A673 (cell line): ENCODE measurements at places on chromosomes 13 and 19. TPM values are rescaled to one million over a fixed set of nuclear protein-coding genes. Genes with fewer than 3 reads are reported as not detected.

DNA sequence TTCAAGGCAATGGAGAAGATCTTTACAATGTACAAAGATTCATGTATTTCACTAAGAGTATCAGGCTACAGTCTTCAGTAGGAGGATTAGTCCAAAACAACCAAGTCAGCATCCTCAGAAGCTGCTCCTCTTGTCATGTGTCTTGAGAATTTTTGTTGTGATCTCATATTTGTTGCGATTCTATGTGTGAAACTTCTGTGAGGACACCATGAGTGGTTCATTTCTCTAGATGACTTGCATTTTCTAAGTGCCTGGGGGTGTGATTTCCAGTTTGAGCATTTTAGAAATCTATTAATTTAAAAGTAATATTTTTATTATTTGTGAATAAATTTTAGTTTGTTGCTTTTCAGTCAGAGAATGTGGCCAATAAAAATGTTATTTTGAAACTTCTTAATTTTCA lies 94.5 kb downstream of the RAP2A start:
- no peak for DNase-seq
- no peak overlapping the region for H3K27ac ChIP-seq
- no peaks in the 10 kb centered on the region for H3K27me3 ChIP-seq

- H3K4me1 ChIP-seq: peaks cover 19% of the 10 kb centered on the region
- H3K27me3 ChIP-seq: no peaks in the 10 kb centered on the region
- DNase-seq: peak; percentile 94
- H3K36me3 ChIP-seq: peaks cover 26% of the 10 kb centered on the region
- peak within 1 kb of the TSS; percentile 87 for H3K4me3 ChIP-seq
- H3K27ac ChIP-seq: peak within 1 kb of the TSS; percentile 73
These were observed at the start of gene SIN3B for GRCh38 chr19:16829010-16829821. TSS of gene SIN3B (plus strand) at chr19:16829398. CDS start at chr19:16829421, 23 bp downstream.

- peak; percentile 84 for DNase-seq
- H3K4me1 ChIP-seq: peaks cover 22% of the 10 kb centered on the region
- H3K4me3 ChIP-seq: peak overlapping the region; percentile 48
- peak overlapping the region; percentile 79 for H3K27ac ChIP-seq
These were observed 155.5 kb downstream of the TBC1D4 start for GRCh38 chr13:75326173-75327134.

DNA sequence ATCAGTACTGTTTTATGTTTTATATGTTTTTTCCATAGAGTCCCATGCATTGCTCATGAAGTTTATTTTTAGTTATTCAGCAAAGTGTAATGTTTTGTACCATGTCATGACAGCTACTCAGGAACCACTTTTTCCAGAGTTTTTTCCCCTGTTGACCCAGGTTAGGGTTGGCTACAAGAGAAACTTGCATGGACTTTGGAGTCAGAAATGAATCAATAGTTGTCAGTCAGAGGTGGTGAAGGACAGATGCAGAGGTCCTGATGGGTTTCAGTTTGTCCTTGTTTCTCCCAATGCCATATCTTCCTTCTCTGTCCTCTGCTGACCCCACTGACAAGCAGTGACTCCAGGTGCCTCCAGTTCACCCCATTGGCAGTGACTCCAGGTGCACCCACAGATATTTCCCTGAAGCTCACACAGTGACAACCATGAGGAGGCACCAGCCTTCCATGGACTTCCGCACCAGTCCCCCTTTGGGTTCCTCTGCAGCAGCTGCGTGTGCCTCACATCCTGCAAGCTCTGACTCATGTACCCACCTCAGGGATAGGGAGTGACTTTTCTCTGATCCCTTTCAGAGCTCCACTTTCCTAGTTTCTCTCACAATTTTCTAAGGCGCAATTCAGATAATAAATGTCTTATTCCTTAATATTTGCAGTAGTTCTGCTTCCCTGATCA lies 92.1 kb downstream of the AKAP11 start:
- H3K27me3 ChIP-seq: no peaks in the 10 kb centered on the region
- H3K36me3 ChIP-seq: no peaks in the 10 kb centered on the region
- no peak overlapping the region for H3K27ac ChIP-seq
- peak; percentile 13 for DNase-seq
- H3K4me3 ChIP-seq: no peak overlapping the region

DNA sequence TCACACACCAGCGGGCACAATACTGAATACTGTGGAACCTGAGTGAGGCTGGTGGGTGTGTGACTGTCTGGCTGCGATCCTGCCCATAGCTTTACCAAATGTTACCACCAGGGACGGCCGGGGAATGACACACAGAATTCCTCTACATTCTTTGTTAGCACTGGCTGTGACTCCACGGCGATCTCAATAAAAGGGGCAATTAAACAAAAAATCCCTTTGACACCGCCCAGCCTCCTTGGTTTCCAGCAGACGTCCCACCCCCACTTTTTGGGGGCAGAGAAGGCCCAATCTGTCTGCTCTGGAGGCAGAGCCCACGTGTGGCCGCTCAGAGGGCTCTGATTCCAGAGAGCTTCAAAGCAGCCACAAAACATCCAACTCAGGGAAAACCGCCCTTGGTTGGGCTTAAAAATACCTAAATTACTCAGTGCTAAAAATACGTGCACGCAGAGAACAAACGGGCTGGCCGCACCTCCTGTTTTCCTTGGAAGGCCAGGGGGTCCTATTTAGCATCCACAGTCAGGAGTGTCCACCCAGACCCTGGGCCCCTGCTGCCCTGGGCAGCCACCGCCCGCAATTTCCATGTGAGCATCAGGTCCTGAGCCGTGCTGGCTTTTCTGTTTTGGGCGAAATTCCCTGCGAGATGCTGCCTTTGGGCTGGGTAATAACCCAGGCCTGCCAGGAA lies 47.8 kb downstream of the GADD45B start:
- H3K4me3 ChIP-seq: no peak overlapping the region
- H3K4me1 ChIP-seq: peaks cover 8% of the 10 kb centered on the region
- DNase-seq: peak; percentile 54
- peak overlapping the region; percentile 52 for H3K27ac ChIP-seq
- no peaks in the 10 kb centered on the region for H3K36me3 ChIP-seq
- H3K27me3 ChIP-seq: no peaks in the 10 kb centered on the region

DNA sequence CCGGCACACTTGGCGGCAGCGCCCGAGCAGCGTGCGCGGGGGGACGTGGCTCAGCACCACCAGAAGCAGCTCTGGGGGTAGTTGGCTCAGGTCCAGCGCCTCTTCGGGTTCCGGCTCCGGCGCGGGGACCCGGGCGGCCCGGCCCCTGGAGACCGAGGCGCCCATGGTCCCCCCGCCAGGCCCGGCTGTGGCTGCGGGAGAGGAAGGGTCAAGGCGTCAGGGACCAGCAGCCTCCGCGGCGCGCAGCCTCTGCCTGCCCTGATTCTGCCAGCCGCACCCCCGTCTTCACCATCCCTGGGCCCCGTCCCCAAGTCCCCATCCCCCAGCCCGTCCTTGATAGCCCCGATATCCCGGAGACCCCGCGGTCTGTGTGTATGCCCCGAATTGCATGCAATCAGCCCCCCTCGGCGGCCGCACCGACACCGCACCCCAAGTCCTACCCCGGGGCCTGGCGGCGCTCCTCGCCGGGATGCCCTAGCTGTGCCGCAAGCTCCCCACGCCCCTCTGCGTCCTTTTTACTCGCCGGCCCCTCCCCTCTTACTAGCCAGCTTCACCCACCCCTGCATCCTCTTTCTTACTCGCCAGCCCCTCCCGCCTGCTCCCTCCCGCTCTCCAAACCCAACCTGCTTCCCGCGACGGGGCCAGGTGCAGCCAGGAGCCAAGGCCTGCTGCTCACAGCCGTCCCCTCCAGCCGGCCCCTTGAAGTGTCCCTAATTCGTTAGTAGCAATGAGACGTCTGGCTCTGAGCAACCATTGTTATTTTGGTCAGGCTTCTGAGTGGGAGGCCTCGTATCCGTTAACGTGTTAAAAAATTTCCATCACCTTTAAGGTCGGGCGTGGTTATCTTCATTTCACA lies at the start of gene FBXO27:
Gene FBXO27, minus strand, starts transcription at position 487 of the 856 bp plus-strand sequence. Its CDS starts 322 bp downstream, at position 165.
- H3K4me3 ChIP-seq: peak within 1 kb of the TSS; percentile 60
- DNase-seq: no peak
- H3K27me3 ChIP-seq: no peaks in the 10 kb centered on the region

DNA sequence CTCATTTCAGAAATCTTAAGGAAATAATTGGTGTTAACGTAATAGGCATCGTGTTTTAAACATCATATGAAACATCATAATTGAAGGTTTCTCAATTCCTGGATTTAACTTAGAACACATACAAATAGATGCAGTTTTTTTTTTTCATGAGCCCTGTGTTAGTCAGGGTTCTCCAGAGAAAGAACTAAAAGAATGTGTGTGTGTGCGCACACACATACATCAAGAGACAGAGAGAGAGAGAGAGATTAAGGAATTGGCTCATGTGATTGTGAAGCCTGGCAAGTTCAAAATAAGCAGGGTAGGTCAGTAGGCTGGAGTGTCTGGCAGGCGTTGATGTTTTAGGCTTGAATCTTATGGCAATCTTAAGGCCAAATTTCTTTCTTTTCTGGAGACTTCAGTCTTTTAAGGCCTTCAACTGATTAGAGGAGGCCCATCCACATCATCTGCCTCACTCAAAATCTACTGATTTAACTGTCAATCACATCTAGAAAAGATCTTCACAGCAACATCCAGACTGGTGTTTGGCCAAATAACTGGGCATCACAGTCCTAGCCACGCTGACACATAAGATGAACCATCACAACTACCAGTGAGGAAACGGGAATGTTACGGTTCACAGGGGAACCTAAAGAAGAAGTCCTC lies 25.2 kb downstream of the SPATA13 start:
- no peak overlapping the region for H3K27ac ChIP-seq
- peaks cover 9% of the 10 kb centered on the region for H3K4me1 ChIP-seq
- no peak overlapping the region for H3K4me3 ChIP-seq

- DNase-seq: peak; percentile 93
- peaks cover 51% of the 10 kb centered on the region for H3K4me1 ChIP-seq
- no peaks in the 10 kb centered on the region for H3K36me3 ChIP-seq
These were observed 16.8 kb downstream of the CLEC11A start for GRCh38 chr19:50739914-50740426.

DNA sequence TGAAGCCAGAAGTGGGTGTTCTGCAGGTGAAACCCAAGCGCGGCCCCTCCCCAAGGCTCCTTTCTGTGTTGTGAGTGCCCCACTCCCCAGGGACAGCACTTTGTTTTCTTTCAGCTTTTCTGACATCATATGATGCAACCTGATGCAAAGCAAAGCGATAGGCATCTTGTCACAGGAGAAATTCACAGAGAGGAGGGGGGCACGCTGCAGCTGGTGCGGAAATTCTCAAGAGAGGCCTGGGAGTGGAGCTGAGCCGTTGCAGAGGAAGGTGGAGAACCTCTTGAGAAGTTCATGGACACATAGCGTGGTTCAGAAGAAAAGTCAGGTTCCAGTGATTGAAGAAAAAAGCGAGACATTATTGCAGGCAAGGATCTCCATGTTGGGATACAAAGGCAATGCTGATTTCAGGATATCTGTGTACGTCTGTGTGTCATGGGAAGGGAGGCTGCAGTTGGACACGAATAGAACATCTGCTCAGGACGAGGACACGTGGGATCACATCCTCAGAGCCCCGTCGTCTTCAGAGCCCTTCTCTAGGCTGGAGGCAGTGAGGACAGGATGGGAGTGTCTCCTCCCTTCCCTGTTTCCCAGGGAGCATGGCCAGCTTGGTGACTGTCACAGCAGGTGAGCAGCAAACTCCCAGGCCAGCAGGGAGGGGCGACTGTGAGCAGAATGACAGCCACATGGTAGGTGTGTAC lies 79.2 kb downstream of the IRS2 start:
- peak; percentile 54 for DNase-seq
- no peaks in the 10 kb centered on the region for H3K36me3 ChIP-seq
- H3K4me1 ChIP-seq: peaks cover 22% of the 10 kb centered on the region
- no peak overlapping the region for H3K4me3 ChIP-seq
- H3K27ac ChIP-seq: peak overlapping the region; percentile 59

DNA sequence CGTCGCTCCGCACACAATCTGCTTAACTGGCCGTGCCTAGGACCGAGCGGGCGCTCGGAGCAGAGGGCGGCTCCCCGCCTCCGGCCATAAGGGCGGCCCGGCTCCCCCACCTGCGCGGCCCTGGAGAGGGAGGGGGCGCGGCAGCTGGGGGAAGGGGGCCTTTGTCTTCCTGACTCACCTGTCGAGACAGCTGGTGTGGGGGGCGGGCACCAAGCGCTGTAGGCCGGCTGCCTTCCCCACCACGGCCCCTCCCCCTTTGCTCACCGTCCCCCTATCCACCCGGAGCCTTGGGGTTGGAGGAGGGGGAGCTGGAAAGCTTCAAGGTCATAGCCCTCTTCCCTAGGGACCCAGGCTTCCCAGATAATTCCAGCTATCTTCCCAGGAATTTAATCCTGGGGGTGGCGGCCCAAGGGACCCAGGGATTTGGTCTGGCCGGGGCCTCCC lies 1.2 kb downstream of the VASP start:
- peak overlapping the region; percentile 93 for H3K4me3 ChIP-seq
- peak overlapping the region; percentile 83 for H3K27ac ChIP-seq
- peaks cover 10% of the 10 kb centered on the region for H3K4me1 ChIP-seq

DNA sequence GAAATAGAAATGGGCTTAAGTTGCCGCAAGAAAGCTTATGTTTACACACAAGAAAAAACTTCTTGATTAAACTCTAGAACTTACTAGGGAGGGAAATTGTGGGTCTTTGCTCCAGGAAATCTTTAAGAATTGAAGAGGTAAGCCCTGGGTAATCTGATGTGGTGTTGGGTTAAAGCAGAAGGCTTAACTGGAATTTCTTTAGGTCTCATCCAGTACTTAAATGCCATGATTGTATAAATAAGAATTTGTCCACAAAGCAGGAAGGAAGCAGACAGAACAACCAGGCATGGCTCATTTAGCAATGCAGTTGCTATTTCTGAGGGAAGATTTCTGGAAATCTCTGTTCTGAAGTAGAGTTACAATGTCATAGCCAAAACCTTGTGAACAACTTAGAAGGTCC lies 360.4 kb downstream of the KLF5 start:
- no peaks in the 10 kb centered on the region for H3K4me1 ChIP-seq
- no peaks in the 10 kb centered on the region for H3K27me3 ChIP-seq
- H3K27ac ChIP-seq: no peak overlapping the region

DNA sequence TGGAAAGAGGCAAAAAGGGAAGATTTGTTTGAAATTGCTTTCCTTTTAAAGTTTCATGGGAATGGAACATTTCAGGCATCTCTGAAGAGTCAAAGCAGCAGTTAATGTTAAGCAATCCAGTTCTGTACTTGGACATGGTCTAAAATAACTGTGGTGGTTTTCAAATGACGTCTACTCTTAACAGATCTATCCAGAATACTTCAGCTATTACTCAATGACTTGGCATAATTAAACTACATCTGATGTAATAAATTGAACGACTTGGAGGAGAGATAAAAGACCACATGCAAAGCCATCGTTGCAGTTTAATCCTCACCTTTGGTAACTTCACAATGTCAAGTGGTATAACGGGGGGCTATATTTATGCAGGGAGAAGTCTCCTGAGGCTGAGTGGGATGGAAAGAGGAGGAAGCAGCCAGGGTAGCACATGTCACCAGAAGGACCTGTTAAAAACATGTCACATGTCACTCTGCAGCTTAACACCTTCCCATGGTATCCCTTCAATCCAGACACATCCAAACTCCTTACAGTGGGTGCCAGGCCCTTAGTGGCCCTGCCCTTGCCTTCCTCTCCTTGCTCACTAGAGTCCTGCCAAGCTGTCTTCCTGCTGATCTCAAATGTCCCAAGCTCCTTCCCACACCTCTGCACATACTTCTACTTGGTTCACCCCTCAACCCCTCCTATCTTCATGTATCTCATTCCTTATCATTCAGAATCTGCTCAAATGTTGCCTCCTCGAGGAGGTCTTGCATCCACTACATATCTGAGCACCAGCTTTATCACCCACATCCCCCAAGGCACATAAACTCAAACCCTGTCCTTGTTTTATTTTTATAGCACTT lies 327.8 kb downstream of the SUCLA2 start:
- H3K4me1 ChIP-seq: no peaks in the 10 kb centered on the region
- no peaks in the 10 kb centered on the region for H3K27me3 ChIP-seq
- DNase-seq: no peak
- no peak overlapping the region for H3K27ac ChIP-seq

The IL4I1 gene
- total RNA-seq: 1.3 TPM in 2 replicates

The CLDN10 gene
- total RNA-seq: 0.37 TPM in 1 of 2 replicates, not detected in the other

The SPRED3 gene
- total RNA-seq: 6.2 and 6.8 TPM in 2 replicates

The FCAR gene
- total RNA-seq: not detected in 2 replicates

The SLC39A3 gene
- total RNA-seq: 43.2 and 44.8 TPM in 2 replicates
